ENCODE measurements at places on chromosomes 7 and 10. TPM values are rescaled to one million over a fixed set of nuclear protein-coding genes. Genes with fewer than 3 reads are reported as not detected.

The ADAM12 gene
- polyA plus RNA-seq, result 2.2 TPM

The PDE6C gene
- polyA plus RNA-seq, result 0.55 TPM

The ZNF438 gene
- polyA plus RNA-seq, result 7.3 TPM

The GIMAP2 gene
- 9.3 TPM for polyA plus RNA-seq

The CYP2C9 gene
- 119 TPM for polyA plus RNA-seq

GRCh38 chr10:14787938-14788337 lies 13.2 kb upstream of the FAM107B start:
- DNase-seq, result no peak

- no peak for DNase-seq
Measured at GRCh38 chr7:2106924-2107323, 125.8 kb downstream of the MAD1L1 start.

DNA sequence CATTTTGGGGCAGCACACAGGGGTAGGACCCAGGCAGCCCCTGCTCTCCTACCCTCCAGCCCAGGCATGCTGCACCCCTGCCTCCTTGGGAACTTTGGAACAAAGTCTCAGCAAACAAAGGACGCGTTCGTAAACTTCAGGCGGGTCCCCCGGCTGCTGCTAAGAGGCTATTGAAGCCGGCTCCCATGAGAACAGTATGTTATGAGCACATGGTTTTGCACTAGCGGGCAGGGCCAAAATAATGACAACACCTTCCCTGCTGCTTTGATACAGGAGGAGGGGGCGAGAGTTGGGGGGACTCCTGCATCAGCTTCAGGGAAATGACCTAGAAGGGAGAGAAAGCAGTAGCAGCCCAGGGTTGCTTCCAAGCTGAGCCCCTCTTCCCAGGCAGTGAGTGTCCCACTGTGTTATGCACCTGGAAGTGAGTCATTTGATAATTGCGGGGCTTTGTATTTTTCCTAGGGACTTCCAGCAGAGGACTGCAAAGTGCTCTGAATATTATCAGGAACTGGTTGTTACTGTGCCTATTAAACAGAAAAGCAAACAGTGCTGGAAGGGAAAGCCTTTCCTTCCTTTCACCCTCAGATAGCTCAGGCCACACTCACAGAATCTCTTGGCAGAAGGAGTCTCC lies 6.9 kb downstream of the ITPRIP start:
- DNase-seq, result peak; percentile 67

- DNase-seq, result no peak
Measured at GRCh38 chr10:50334273-50334672, 83.0 kb upstream of the ASAH2 start.

DNA sequence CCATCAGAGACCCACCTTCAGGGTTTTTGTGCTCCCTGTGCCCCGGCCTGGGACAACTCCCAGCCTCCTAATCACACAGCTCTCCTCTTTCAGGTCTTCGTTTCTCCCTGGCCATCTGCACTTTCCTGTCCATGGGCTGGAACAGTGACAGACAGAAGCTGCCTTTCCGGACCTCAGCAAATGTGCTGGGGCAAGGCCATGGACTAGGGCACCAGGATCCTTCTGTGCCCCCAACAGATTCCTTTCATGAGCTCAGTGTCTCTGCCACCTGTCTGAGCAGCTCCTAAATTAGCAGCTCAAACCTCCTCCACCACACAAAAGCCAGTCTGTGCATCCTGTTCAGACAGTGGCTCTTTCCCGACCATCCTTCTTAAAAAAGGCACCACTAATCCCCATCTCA lies 41.9 kb upstream of the FRMD4A start:
- no peak for DNase-seq

- no peak for DNase-seq
Measured at GRCh38 chr7:50308203-50308531, 3.7 kb downstream of the IKZF1 start.

DNA sequence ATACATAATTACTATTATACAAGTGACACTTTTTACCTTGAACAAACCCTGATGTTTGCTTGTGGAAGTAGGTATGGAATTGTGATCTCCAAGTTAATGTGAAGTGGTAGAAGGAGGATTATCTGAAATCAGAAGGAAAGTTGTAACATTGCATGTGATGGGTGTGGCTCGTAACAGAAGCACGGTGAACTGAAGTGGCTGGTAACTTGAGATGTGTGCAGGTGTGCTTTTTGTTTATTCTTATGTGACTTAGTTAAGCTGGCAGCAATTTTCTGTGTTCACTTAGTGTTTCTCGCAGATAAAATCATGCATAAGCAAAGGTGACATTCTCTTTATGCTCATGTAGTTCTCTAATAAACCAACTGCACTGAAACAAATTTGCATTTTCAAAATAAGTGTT lies 82.3 kb downstream of the ZEB1 start:
- no peak for DNase-seq

DNA sequence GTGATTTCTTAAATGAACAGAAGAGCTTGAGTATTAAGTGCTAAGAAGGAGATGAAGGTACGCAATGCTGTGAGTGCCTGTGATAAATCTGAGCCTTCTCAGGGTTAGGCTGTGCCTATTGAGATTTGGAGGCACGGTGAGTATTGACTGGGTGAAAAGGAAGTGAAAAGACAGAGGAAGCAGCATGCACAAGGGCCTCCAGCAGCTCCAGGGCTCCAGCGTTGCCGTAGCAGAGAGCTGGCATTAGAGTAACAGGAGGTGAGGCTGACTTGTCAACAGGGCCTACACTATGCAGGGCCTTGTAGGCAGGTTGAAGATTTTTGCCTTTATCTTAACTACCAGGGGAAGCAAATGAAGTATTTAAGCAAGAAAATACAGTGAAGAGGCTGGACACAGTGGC lies 54.1 kb upstream of the PDCD4 start:
- DNase-seq, result no peak

DNA sequence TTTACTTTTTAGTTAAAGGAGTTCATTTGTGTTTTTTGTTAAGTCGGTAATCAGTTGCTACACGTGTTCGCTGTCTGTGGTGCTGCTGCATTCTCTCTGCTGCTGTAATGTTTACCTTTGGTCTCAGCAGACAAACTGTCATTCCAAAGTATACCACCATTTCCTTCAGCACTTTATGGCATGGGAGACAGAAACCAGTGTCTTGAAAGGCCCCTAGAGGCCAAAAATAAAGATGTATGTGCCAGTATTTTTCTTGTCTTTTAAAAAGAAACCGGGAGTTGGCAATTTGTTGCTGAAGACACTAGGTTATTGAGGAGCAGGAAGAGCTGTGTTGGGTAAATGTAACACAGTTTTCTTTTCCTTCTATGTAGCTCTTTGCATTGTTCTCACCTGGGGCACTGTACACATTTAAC lies 24.1 kb downstream of the ZNF92 start:
- peak; percentile 72 for DNase-seq

- DNase-seq, result no peak
Measured at GRCh38 chr7:117630907-117631564, 151.2 kb downstream of the CFTR start.

- DNase-seq, result no peak
Measured at GRCh38 chr7:8105449-8106095, 137.0 kb downstream of the GLCCI1 start.

DNA sequence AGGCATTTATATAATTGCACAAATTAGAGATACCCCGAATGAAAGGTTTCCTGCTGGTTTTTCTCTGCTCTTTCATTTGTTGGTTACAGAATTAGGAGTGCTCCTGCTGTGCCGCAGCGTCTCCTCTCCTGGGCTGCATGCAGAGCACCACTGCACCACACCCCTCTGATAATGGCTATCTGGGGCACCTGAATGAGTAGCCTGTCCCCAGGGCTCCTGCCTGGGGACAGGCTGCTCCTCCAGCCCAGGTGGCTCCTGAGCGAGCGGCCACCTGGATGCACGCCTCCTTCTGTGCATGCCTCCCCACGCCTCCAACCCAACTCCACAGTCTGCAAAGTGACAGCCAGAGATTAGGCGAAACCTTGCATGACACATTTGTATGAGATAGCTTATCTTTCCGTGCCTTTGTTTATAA lies 242.6 kb upstream of the FZD8 start:
- no peak for DNase-seq

DNA sequence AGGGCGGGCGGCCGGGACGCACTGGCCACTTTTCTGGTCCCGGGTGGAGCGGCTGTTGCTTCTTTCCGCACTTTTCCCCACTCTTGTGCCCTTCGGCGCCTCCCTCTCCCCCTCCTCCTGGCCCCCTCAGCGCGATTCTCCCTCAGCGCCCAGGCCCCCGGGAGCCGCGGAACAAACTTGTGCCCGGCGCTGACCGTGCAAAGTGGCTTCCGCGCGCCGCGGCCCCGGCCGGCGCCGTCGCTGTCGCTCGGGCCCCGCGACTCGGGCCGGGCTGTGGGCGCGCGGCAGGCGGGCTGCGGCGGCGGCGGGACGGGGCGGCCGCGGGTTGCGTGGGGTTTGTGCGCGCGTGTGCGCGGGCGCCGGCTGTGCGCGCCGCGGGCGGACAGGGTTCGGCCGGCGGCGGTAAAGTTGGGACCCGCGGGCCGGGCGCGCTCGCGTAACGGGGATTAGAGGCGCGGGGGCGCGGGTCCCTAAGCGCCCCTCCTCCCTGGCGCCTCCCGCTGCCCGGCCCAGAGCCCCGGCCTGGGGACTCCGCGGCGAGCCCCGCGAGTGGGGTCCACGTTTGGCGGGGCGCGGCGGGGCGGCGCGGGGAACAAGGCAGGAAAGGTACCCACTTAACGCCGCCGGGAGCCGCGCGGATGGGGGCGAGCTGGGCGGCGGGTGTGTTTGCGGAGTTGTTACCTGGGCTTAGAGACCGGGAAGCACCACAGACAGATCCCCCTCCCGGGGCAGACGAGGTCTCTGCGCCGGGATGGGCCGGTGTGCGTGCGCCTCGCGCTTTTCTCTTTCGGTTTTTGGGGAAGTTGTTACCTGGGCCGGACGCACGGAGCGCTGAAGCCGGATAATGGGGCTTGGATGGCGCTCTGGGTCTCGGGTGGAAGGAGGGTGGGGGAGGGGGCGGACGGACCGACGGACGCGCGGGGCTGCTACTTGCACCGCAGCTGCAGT lies 860 bp downstream of the ZEB1 start:
- no peak for DNase-seq

DNA sequence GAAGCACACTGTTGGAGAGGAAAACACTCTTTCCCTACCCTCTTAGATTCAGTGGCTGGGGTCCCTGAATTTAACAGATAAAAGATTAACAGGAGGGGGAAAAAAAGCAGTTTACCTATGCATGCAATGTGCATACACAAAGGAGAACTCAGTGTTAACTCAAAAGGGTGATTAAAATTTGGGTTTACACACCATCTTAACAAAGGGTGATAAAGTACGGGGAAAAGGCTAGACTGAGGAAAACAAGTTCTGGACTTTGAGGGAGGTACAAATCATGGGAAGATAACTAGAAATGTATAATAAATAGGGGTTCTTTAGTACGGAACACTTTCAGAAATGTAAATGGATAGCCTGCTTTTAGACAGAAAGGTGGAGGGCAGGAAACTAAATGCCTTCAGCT lies 83.1 kb downstream of the SRPK2 start:
- no peak for DNase-seq

GRCh38 chr7:30941582-30942323 lies 22.0 kb upstream of the GHRHR start:
- peak; percentile 29 for DNase-seq

DNA sequence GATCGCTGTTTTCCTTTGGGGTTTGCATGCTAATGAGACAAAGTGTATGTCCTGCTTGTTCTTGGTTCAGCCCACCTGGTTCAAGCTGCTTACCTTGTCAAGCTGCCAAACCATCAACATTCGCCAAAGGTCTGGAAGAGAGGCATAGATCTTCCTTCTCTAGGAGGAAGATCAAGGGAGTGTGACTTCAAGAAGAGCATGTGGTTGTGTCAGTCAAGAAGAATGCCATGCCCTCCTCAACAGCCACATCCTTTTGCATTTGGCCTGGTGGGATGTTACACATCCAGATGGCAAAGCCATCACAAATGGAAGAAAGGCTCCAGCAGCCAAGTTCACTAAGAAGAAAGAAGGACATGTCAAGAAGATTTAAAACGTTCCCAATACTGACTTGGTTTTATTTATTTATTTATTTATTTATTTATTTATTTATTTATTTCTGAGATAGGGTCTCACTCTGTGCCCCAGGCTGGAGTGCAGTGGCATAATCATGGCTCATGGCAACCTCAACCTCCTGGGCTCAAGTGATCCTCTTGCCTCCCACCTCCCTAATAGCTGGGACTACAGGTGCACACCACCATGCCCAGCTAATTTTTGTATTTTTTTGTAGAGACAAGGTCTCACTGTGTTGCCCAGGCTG lies 5.1 kb upstream of the PIP4K2A start:
- DNase-seq, result no peak

- no peak for DNase-seq
Measured at GRCh38 chr10:28768227-28768626, 90.9 kb downstream of the BAMBI start.

DNA sequence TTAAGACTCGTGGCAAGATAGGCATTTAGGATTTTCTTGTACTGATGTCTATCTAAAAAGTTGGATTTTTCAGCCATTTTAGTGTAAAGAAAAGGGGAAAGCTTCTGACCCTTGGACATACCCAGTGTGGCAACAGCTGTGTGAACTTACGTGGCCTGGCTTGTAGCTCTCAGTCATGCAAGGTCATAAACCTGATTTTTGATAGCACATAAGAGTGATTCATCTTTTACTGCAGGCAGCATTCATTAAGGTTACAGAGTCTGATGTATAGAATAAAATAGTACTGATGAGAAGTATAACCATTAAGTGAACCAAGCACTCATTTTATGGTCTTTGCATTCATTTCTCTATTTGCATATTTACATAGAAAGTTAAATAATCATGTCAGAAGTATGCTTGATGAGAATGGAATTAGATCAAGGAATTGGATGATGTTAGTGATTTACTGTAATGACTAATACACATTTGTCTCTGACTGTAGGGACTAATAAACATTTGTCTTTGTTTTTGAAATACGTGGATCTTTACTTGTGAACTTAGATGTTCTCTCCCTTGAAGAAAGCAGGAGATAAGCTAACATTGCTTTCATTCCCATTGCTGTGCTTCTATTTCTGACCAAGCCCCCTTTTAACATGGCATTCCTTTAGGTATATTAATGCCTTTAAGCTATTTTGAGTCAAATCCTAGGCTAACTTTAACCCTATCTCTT lies 88.2 kb downstream of the GSDME start:
- DNase-seq, result peak; percentile 83

DNA sequence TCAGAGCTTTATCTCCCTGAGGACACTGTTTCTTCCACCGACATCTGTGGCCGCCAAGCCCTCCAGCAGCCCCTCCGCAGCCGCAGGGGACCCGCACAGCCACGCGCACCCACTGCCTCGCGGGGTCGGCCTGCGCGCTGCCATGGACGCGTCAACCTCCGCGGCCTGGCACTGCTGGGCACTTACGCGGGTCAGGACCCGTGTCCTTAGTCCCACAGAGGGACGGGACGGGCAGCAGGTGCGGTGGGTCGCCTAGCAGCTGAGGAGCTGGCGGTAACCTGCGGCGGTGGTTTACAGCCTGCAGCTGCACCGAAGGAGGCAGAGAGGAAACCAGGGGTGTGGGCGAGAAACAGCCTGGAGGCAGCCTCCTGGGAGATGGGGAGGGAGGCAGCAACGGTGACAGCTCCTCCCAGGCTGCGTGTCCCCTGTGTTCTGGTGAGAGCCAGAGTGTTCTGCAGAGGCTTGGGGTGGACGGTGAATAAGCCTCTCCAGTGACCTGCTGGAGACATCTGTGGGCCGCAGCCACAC lies 61.3 kb downstream of the SEC61G start:
- DNase-seq, result no peak

- no peak for DNase-seq
Measured at GRCh38 chr10:100781145-100781665, 35.8 kb downstream of the PAX2 start.
